ENCODE measurements at places on chromosomes 11 and 22.

- DNase-seq = no peak
Observed at GRCh38 chr11:47986742-47987141, 6.4 kb downstream of the PTPRJ start.

DNA sequence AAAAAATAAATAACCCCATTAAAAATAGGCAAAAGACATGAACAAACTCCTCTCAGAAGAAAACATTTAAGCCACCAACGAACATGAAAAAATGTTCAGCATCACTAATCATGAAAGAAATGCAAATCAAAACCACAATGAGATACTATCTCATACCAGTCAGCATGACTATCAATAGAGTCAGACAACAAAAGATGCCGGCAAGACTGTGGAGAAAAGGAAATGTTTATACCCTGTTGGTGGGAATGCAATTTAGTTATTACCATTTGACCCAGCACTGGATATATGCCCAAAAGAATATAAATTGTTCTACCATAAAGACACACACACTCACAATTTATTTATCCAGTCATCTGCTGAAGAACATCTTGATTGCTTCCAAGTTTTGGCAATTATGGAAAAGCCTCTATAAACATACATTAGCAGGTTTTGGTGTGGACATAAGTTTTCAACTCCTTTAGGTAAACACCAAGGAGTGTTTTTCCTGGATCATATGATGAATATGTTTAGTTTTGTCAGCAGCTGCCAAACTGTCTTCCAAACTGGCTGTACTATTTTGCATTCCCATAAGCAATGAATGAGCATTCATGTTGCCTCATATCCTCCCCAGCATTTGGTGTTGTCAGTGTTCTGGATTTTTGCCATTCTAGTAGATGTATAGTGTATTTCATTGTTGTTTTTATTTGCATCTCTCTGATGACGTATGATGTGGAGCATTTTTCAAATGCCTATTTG is 28.0 kb downstream of the OR8D1 start:
- DNase-seq = no peak

- no peak for DNase-seq
Observed at GRCh38 chr22:33440756-33441155, 382.6 kb upstream of the SYN3 start.

DNA sequence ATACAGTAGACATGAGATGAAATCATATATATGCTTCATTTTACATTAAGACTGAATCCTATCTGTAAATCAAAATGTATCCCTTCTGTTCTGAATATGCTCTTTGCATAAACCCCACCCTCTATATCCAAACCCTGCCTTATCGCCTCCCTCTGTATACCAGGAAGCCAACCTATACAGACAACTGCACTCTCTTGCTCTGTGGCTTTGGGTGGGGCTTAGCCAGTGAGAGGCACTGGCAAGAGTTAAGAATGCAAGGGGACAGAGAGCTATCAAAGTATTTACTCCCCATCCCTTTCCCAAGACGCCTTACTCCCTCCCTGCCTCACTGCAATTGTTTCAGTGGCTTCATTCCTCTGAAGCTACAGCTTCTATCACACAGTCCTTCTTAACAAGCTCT is 309.8 kb downstream of the TTC28 start:
- DNase-seq = no peak

DNA sequence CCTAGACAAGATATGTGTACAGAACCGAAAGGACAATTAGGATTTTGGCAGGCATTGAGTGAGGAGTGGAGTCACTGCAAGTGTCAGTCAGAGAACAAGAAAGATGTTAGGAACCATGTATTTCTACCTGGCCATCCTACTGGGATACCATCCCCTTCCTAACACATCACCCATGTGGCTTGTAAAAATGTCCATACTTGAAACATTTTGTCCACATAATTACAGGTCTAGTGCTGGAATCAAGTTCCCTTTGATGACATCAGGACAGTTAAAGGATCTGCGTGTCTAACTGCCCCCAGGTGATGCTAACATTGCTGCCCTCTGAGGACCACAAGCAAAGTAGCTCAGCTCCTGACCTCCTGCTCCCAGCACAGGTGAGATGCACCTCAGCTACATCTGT is 31.9 kb upstream of the GGTLC2 start:
- no peak for DNase-seq

DNA sequence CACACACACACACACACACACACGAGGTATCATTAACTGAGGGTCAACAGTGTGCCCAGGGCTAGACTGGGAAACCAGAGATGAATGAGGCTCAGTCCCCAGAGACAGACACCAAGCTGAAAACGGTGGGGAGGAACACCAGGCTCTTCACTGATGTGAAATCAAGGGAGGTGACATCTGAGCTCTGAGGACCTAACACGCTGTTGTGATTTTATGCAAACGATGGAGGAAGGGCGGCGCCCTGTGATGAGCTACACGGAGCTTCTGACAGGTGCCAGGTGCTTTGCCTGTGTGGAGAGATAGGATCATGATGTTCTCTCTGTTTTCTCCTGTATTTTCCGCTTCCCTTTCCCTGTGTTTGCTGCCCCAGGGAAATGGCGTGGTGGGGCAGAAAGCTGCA is 6.5 kb upstream of the CYB5R3 start:
- DNase-seq = no peak

DNA sequence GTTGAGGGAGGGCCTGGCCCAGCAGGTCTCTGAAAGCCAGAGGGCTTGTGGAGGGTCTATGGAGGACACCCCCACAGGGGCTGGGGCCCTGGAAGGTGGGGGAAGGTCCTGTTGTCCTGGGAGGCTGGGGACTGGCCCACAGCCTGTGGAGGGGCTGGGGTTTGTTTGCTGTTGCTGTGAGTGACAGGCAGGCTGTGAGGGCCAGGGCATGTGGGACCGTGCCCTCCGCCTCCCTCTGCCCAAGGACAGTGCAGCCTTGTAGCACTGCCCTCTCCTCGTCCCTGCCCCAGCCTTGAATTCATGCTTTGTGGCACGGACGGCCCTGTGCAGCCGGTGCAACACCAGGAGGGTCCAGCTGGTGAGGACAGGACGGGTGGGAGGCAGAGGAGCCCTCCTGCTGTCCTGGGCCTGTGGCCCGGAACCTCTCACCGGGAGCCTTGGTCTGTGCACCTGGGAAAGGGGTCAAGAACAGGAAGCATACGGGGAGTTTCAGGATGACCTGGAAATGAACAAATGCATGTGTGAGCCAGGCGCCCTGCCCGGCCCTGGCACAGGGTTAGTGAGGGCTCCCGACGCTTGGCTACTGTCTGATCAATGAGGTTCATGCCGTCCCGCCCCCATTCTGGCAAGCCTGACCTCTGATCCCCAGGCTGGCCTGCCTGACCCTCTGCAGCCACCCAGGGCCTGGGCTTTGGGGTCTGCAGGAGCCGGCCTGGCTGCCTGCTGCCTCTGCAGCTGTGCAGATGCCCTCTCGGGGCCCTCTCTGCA is 37.4 kb upstream of the PRODH start:
- DNase-seq = no peak

DNA sequence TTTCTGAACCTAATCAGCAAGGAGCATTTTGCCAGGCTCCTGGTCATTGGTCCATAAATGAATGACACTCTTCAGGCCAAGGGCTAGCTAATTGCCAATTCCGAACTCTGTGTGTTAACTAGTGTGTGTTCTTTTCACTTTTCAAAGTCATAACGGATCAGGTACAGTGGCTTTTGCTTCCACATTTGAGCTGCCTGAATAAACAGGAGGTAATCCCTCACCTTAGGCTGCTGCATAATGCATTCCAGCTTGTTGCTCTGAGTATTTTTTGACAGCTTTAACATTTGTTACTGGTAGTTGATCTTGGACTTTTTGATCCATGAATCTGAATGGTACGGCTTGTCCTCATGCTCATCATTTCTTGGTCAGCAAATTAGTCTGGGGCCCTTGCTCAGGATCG is 485.1 kb downstream of the CNTN5 start:
- DNase-seq = no peak

- DNase-seq = no peak
Observed at GRCh38 chr22:25569983-25570382, 5.5 kb downstream of the GRK3 start.

- DNase-seq = no peak
Observed at GRCh38 chr11:102580185-102580951, 44.8 kb downstream of the MMP20 start.

DNA sequence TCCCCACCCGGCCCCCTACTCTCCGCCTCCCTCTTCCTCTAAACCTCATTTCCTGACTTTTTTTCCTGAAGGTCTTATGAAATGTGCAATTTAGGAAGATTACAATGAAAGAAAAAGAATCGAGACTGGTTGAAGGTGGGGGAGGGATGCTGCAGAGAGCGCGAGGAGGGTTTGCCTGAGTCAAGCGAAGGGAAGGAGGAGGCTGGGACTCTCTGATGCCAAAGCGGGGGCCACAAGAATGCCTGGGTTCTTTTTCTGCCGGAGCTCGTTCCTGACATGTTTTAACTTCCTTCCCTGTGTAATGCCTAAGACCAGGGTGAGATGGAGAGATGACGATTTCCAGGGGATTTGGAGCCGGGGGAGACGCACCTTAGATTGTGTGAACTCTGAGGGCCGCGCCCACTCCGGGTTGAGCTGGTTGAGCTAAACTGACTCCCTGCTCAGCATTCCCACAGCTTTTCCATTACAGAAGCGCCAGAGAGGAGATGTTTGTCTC is 270.5 kb upstream of the SORL1-AS1 start:
- DNase-seq = no peak

DNA sequence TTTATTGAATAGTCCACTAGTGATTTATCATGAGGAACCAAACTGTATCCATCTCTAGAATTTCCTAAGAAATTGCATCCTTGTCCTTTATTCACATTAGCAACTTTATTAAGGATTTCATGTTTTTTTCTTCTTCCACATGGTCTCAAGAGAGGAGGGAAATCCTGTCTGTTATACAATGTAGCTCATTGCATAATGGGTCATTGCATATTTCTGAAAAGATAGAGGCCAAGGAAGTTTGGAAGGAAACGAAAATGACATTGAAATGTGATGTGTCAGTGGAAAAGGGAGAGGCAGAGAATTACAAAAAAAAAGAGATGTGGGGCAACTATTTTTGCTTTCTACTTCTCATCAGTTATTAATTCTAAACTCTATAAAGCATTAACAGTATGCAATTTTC is 353.1 kb downstream of the METTL15 start:
- no peak for DNase-seq

DNA sequence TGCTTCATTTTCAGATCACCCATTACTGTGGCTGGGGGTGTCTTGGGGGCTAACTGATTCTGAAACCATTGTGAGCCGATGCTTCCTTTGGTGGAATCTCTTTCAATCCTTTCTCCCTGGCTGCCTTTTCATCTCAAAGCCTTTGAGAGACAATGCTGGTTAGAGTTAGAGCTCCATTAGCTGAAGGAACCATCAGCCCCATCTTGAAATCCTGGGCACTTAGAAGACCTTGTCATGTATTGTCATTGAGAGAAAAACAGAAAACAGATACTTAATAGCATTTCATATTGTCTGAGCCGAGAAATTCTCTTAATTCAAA is 6.7 kb downstream of the TEAD1 start:
- no peak for DNase-seq

GRCh38 chr22:30210235-30210909 is 36.2 kb downstream of the LIF start:
- no peak for DNase-seq

DNA sequence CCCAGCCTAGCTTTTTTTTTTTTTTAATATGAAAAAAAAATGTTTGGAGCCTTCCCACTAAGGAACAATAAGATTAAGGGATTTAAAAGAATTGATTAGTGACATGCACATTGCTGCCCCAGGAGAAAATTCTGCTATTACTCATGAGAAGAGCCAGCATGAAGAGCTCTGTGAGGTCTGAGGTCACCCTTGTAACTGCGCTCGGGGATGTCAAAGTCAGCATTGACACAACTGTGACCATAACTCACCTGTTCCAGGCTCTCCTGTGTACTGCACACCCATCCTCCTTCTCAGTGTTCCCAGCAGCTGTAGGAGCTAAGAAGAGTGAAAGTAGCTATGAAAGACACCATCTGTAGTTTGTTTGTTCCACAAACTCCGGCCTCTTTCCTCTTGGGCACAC is 109.8 kb upstream of the FGF3 start:
- DNase-seq = no peak

DNA sequence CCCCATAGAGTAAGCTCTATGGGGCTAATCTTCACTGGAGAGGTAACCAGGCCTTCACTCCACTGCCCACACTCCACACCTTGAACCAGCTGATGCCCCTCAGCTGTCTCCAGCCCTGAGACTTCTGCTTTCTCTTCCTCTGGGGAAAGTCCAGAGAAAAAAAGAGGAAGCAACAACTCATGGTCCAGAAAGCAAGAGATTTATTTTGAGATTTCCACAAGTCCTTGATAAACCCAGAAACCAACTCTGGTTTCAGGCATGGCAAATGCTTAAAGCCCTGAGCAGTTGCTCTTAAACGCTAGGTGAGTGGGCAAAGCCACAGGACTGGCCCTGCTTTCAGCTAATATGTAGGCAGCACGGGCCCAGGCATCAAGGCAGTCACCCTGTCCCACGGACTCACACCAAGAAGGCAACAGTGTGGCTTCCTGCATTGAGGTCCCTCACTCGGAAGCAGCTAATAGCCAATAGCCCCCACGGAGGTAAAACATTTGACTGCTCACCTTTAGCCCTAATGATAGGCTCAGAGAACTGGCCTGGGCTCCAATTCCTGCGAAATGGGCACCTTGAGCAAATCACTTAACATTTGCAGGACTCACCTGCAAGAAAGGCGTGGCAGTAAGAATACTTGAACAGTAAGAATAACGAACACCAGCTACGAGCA is 4.3 kb downstream of the CYB561A3 start:
- DNase-seq = no peak

DNA sequence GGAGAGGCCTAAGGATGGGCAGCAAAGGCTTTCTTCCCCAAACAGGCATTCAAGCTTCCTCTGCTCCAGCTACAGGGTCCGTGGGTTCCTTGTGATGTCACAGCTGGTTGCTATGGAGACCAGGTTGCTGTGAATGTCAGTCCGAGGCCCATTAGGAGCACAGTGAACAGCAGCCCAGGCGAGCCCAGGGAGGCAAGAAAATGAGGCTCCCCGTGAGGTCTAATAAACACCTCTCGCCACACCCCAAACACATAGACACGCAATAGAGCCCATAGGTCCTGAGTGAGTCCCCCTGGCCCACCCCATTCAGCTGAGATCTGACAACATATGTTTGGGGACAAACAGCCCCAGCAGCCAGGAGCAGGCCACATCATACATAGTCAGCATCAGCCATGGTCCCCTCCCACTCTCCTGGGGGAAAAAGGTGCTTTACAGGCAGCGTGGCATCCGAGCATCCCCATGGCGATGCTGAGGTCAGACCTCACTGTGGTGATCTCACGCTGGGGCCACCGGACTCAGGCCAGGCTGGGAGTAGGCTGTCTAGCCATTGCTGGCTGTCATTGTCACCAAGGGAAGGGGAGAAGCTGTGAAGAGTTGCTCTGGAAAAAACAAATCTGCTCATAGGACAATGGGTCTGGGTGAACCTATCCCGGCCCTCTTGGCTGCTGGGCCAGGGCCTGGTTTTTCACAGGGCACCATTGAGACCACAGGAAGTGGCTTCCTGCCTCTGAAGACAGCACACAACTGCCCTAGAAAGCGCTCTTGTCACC is 23.1 kb upstream of the TP53I11 start:
- DNase-seq = no peak

- no peak for DNase-seq
Observed at GRCh38 chr22:37312549-37313183, 30.4 kb downstream of the CYTH4 start.

GRCh38 chr11:112392904-112393303 is 132.2 kb upstream of the PLET1 start:
- no peak for DNase-seq

GRCh38 chr11:114616516-114616915 is 20.9 kb upstream of the NXPE4 start:
- no peak for DNase-seq
